ENCODE measurements at places on chromosomes 5 and 9.

- DNase-seq = no peak
These were observed 288.7 kb downstream of the FBXL17 start for GRCh38 chr5:108093186-108093585.

DNA sequence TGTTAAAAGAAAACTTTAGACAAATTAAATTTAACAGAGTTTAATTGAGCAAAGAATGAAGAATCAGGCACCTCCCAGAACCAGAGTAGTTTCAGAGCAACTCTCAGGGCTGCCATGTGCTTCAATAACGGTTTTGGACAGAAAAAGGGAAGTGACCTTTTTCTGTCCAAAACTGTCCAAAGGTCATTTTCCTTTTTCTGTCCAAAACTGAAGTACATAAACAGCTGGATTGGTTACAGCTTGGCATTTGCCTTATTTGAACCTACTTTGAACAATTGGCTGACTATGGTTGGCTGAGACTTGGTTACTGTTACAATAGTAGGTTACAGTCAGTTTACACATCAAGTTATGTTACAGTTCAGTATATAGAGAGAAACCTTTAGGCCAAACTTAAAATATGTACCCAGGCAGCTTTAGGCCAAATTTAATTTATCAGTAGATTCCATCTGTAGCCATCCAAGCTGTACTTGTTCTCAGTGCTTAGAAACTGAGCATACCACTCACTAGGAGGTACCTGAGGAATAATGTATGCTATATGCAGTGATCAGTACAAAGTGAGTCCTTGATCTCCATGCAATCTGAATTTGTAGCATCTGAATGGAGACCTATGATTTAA, 44.0 kb downstream of the C9orf85 start:
- DNase-seq = no peak

- no peak for DNase-seq
These were observed 715.5 kb upstream of the PTPRD start for GRCh38 chr9:11328326-11328725.

DNA sequence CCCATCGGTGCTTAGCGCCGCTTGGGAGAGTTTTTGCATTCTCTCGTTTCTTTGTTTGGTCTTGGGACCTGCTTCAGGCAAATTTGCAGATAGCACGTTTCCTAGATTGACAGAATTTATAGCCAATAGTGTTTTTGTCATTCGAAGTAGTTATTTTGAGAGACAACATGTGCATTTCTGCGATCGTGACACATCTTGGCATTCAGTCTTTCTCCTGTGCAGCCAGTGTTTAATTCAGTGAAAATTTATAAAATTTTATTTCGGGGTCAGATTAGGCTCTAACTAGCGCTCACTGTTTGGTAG, 830 bp downstream of the PRRC1 start:
- no peak for DNase-seq

DNA sequence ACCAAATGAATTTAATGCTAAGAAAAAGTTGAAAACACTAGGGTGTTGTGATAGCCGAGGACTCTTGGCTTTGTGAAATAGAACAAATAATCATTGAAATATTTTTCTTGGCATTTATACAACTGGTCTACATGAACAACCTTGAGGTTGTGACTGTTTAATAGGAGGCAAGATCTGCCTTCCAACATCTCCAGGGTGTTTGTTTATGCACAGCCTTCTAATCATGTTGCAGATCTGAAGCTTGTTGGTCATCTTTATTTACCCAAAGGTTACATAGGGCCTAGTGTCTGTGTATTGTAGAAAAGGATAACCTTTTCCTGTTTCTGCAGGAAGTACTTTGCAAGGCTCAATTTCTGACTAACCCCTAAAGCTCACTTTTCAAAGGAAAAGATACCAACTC, 65.2 kb upstream of the RANBP3L start:
- no peak for DNase-seq

- DNase-seq = no peak
These were observed 47.7 kb downstream of the UGCG start for GRCh38 chr9:111944241-111944866.

DNA sequence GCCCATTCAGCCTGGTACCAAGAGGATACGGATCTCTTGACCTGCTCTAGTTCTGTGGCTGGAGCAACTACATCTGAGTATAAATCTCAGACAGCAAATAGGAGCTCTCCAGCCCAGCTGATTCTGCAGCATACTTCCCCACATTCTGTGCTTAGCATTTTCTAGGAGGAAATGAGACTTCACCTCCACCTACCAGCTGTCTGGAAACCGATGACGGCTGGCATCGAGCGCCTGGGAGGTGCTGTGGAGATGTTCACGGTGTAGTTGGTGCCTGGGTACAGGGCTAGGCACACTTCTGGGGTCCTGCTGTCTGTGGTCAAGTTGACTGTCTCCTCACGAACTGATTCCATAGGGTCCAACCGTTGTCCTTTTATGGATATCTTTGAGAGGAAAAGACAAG, 63.6 kb downstream of the SUSD1 start:
- DNase-seq = no peak

DNA sequence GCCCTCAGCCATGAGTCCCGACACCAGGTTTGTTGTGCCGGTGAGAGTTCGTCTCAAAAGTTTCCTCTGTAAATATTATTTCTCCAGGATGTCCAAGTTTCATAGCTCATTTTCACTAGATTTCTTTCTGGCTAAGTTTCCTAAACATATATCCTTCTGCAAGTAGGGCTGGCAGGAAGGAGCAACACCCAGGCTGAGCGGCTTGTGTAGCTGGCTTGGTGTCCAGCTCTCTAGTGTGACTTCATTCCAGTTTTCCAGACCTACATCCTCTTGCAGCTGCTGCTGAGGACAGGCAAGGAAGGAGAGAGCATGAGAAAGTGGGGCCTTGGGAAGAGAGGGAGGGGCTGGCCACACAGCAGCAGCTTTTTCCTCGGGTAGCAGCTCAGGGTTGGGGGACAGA, 80.3 kb downstream of the FGF1 start:
- DNase-seq = no peak

GRCh38 chr5:67416133-67416937, 219.7 kb upstream of the CD180 start:
- no peak for DNase-seq

GRCh38 chr5:36593867-36594266, 12.5 kb upstream of the SLC1A3 start:
- DNase-seq = no peak

DNA sequence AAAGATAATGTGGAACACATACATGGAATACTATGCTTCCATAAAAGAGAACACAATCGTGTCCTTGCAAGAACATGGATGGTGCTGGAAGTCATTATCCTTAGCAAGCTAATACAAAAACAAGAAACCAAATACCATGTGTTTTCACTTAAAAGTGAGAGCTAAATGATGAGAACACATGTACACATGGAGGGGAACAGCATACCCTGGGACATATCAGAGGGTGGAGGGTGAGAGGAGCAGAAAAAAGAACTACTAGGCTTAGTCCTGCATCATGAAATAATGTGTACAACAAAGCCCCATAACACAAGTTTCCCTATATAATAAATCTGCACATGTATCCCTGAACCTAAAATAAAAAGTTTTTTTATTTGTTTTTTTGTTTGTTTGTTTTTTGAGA, 855.5 kb upstream of the NUDT12 start:
- no peak for DNase-seq

DNA sequence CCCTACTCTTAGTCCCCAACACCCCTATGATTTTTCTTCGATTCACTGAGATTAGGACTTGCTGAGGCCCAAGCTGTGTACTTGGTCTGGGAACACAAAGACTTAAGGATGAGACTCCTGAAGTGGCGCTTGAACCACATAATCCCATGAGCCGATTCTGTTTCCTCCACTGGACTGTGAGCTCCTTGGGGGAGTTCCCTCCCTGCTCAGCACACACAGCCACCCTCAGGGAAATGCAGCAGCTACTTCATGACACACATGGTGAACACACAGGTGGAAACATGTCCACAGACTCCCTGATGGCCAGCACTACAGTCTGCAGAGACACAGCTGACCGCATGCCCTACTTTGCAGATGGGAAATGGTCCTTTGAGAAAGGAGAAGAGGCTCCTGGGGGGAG, 101.1 kb downstream of the C5orf15 start:
- DNase-seq = no peak

- no peak for DNase-seq
These were observed 52.0 kb upstream of the TJP2 start for GRCh38 chr9:69122082-69122548.

DNA sequence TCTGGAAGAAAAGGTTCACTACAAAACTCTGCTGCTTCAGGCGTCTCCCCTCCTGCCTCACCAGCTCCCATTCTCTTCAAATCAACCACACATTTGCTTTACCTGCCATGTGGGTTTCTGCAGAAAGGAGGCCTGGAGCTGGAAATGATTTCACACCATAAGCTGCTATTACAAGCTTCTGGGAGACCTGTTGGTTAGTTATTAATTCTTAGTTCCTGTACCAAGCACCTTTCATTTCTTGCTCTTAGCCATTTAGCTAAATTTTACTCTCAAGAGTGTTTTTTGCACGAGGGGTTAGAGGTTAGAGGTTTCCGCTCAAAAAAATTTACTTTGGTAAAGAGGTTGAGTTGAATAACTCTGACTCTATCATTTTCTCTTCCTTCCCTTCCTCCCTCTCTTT, 70.3 kb downstream of the MAP1B start:
- no peak for DNase-seq

GRCh38 chr9:68458918-68459317, 81.8 kb downstream of the TMEM252 start:
- DNase-seq = no peak

GRCh38 chr5:177605667-177606066, 5.7 kb downstream of the B4GALT7 start:
- DNase-seq = no peak

DNA sequence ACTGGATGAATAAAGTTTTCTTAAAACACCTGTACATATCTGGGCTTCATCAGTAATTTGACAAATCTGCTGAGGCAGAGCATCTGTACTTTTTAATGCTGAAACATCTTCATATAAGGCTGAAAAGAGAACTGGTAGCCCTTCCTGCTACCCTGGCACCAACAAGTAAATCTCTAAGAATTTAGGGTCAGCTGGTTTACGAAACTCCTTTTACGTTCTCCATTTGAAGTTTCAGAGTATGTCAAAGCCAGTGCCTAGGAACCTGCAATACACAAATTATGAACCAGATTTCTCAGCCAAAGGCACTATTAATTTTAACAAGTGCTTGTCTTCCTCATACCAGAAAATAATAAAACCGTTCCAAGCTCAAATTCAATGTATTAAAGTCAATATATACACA, 3.8 kb downstream of the ZFAND5 start:
- DNase-seq = no peak

- no peak for DNase-seq
These were observed 1599.2 kb downstream of the MAT2B start for GRCh38 chr5:165104611-165105010.

DNA sequence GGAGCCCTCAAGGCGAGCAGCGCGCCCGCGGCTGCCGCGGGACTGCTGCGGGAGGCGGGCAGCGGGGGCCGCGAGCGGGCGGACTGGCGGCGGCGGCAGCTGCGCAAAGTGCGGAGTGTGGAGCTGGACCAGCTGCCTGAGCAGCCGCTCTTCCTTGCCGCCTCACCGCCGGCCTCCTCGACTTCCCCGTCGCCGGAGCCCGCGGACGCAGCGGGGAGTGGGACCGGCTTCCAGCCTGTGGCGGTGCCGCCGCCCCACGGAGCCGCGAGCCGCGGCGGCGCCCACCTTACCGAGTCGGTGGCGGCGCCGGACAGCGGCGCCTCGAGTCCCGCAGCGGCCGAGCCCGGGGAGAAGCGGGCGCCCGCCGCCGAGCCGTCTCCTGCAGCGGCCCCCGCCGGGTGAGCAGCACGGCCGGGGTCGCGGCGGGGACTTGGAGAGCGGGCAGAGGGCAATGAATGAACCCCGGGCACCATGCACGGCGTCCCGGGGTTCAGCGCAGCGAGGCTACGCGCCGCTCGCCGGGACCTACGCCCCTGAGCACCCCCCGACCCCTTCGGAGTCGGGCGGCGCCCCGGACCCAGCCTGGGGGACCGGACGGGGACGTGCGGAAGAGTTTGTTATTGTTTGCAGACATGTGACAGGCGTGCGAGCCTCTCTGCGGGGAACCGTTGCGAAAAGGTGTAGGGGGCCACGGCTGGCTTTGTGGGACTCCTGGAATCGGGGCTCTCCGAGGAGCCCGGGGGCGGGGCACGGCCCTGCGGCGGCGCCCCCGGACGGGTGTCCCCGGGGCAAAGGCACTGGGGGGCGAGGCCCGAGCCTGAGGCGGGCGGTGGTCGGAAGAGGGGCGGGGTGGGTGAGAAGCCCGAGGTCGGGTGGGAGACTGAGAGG, 553 bp downstream of the MAP3K1 start:
- DNase-seq = no peak

DNA sequence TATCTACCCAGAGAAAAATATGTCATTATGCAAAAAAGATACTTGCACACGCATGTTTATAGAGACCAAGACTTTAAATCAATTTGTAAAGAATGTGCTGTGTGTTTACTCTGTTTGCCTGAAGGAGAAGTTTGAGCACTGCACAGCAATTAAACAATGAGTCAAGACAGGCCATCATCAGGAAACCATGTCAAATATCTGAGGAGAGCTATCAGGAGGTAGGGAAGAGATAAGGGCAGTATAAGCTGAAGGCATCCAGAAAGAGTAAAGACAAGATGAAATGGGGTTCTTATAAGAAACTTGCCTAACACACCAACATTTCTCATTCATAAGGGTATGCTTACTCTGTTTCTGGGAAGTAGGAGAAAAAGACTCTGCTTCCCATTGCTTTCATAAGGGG, 405.8 kb upstream of the PTGER4 start:
- DNase-seq = no peak

DNA sequence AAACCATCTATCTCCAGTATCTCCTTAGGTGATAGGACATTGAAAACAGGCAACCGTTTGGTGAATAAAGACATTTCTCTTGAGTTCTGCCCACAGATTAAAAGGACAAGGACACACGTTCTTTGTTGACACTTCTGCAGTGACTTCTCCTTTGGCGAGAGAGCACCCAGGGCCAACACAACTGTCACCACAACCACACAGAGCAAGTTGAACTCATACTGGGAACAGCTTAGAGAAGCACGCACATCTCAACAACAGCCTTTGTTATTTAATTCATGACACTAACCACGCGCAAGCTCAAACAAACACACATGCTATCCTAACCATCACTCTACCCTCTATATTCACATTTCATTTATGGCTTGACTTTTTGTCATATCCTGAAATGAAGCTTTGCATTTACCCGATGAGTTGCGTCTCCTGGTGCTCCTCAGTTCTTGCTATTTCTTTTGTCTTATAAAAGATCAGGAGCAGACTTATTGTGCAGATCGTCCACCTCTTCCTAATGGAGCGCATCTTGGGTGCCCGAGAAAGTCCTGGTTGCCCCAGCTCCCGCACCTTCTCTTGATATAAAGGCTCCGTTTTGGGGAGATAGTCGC, 543 bp downstream of the ST8SIA4 start:
- DNase-seq = no peak

DNA sequence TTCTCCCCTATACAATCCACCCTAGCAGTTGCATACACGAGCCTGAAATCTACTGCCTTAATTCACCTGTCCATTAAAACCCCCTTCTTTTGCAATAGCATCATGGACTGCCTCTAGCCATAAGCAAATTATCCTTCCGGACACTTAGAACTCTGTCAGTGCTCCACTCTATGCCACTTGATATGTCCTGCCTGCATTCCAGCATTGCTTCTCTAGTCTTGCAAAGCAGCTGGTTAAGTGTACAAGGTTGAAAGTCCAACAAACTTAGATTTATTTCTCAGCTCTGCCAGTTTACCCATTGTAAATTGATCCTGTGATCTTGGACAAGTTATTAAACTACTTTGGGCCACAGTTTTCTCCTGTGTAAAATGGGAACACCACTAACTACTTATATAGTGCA, 197.9 kb downstream of the EPB41L4A start:
- DNase-seq = no peak
